Stimulated activated CD4-positive, alpha-beta T cell treated with anti-CD3 and anti-CD28 coated beads, Interleukin-2, amount 100 ng/mL, for 4 hours (primary cell): ENCODE measurements at places on chromosomes 6 and 20.

- no peak for DNase-seq
Observed at GRCh38 chr6:104956731-104957294, at the start of gene LIN28B. Gene LIN28B (plus strand): TSS chr6:104957107. CDS start chr6:104957251, 144 bp downstream.

- no peak for DNase-seq
Observed at GRCh38 chr20:52049001-52049731, 142.4 kb downstream of the ZFP64 start.

GRCh38 chr20:40080041-40080652, 608.9 kb downstream of the MAFB start:
- DNase-seq = no peak

- DNase-seq = no peak
Observed at GRCh38 chr6:12621754-12622153, 94.8 kb upstream of the PHACTR1 start.

- no peak for DNase-seq
Observed at GRCh38 chr20:42603655-42604054, 586.1 kb downstream of the PTPRT start.

DNA sequence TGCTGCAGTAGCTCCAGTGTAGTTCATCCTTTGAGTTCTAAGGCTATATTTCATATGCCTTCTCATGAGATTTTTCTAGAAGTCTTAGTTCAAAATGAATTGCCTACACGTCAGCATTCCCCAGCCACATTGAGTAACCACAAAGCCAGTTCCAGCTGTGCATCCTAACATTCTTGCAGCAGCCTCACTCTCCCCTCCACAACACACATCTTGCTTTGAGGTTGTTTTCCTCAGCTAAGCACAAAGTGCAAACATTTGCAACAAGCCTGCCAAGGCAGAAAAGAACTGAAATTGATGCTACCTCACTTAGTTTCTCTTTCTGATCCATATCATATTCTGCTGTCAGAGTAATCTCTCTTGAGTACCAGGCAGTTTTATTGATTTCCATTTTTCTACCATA, 160.7 kb upstream of the KCNQ5 start:
- DNase-seq = no peak

DNA sequence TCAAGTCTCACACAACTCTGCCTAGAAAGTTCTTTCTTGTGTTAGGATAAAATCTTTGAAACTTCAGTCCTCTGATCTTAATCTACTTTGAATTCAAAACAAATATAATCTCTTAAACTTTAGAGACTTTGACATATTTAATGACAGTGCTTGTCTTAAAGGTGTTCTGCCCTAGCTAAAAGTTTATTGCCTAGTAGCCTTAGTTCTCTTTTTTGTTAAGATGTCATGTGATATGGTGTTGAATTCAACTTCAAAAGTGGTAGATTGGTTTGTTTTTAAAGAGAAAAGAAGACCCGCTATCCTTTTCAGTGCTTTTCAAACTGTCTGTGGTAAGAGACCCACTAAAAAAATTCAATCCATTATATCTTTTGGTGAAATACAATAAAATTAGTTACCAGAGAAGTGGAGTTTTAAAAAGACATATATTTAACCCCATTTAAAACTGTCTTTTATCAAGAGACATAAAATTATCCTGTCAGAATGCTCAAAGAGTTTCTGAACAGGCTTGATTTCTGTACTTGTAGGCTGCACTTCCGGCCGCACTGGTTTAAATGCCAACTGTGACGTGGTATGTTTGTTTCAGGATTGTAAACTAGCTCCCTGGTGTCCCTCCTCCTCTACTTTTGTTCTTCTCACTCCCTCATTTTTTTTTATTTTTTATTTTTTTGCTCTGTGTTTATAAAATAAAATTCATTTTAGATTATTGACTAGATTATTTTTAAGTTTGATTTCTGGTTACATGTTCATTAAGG, 76.5 kb downstream of the QKI start:
- DNase-seq = no peak

GRCh38 chr6:75424618-75425548, 68.7 kb downstream of the FILIP1 start:
- DNase-seq = no peak

- DNase-seq = no peak
Observed at GRCh38 chr20:14821251-14821650, 483.8 kb upstream of the FLRT3 start.

DNA sequence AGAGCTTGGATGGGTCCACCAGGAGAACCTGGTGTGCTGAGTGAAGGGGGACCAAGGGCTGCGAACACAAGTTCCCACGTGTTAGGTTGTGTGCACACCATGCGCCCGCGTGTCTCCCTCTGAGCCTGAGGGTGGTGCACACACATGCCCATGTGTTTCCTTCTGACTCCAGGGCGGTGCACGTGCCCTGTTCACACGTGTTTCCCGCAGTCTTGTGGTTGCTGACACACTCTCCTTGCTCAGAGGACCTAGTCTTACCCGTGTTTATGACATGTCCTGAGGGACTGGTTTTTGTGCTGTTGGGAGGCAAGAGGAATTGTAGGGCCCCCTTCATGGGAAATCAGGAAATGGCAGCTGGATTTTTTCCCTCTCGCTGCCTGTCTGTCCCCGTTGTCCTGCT, 36.3 kb upstream of the PCMTD2 start:
- no peak for DNase-seq

GRCh38 chr6:150291968-150292710, 76.7 kb upstream of the IYD start:
- no peak for DNase-seq

GRCh38 chr20:40591536-40591935, 97.5 kb downstream of the MAFB start:
- no peak for DNase-seq

- peak; percentile 45 for DNase-seq
Observed at GRCh38 chr20:21235484-21236445, 67.4 kb upstream of the XRN2 start.

- DNase-seq = no peak
Observed at GRCh38 chr6:16482702-16483314, 244.4 kb downstream of the GMPR start.

DNA sequence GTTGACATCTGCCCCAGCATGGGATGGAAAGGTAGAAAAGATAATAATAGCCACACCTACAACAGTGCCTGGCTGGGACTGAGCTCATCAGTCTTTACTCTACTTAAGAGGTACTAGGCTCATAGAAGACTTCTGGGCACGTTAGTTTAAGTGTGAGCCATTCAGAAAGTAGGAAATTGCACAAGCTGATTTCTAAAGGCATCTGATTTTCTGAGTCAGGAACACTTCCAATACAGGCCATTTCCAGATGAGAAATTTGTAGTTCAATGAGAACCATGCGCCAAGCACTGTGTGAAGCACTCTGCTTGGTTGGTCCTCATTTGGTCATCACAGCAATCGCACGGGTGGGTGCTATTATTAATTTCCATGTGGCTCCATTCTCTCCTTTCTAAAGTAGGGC, 42.3 kb downstream of the MOCS1 start:
- no peak for DNase-seq

DNA sequence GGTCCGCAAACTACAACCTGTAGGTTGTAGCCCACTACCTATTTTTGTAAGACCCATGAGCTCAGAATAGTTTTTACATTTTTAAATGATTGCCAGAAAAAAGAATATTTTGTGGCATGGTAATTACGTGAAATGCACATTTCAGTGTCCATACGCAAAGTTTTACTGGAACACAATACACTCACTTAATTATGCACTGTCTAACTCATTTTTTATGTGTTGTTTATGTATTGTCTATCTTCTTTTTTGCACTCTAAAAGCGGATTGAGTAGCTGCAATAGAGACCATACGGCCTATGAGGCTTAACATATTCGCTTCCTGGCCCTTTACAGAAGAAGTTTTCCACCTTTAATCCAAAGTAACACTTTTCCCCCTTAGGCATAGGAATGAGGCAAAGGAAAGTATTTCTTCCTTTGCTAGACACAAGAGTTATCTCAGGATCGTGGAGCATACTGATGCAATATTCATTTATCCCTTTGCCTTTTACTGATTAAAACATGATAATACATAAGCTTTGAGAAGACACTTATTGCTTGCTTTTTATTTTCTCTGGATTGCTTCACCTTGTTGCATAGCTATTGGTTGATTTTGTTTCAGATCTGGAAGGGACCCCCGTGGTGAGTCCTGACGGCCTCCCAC, 69.8 kb downstream of the FNDC1 start:
- DNase-seq = no peak

GRCh38 chr6:12266571-12266970, 23.6 kb upstream of the EDN1 start:
- DNase-seq = no peak

- DNase-seq = no peak
Observed at GRCh38 chr6:11772109-11772825, 6.3 kb downstream of the ADTRP start.

GRCh38 chr20:44448753-44449546, 26.7 kb upstream of the TTPAL start:
- no peak for DNase-seq

- no peak for DNase-seq
Observed at GRCh38 chr6:48996461-48997119, 466.5 kb downstream of the MMUT start.

GRCh38 chr6:160750276-160750689, 48.2 kb downstream of the PLG start:
- DNase-seq = no peak

GRCh38 chr20:38032585-38033329, 499 bp downstream of the TTI1 start:
- DNase-seq = no peak

DNA sequence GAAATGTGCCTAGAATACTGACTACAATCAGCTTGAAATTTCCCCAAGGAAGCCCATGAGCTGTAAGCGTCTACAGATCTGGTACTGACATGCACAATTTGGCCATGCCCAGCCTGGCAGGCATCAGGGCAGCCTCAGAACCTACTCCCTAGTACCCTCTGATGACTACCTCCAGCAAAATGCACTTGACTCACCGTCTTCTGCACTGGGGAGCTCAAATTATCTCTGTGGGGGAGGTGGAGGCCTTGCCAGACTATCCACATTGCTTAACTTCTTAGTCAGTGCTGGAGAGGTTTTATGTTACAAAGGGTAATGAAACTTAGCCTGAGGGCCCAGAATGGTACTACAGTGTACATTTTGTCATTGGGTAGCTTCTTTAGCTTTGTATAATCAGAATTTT, 126.0 kb upstream of the ADGRF1 start:
- no peak for DNase-seq

DNA sequence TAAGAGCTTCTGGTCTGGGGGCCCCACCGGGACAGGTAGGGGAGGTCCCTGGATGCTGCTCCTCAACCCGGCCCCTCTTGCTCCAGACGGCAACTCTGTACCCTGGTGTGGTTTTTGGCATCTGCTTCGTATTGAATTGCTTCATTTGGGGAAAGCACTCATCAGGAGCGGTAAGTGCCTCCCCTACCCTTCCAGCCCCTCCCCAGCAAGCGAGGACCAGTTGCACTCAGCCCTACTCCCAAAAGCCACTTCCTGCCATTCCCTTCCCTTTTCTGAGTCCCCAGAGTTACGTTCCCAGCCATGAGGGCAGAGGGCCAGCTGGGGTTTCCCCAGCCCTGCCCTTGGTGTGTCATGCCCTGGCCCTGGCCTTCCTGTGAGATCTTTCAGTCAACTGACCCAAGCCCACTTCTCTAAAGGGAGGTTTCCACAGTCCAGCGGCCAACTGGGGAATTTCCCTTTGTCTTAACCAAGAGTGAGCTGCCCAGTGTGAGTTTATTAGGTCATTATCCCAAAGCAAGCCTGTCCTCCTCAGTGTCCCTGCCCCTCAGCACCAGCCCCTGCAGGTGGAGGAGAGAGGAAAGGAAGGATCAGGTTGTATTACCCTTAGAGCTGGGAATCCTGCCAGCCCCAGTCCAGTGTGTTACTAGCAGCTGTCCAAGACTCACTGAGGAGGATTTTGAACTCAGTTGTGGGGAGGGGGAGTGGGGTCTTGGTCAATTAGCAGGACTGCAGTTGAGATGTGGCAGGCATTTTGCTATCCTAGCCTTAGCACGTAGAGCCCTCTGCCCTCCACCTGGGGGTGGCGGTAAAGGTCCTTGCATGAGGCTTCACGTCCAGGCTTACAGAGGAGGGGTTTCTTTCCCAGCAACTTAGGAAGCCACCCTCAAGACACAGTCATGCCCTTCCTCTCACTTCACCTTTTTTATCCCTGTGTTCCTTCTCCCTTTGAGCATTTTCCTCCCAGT, 45.8 kb downstream of the TM9SF4 start:
- DNase-seq = peak; percentile 11

DNA sequence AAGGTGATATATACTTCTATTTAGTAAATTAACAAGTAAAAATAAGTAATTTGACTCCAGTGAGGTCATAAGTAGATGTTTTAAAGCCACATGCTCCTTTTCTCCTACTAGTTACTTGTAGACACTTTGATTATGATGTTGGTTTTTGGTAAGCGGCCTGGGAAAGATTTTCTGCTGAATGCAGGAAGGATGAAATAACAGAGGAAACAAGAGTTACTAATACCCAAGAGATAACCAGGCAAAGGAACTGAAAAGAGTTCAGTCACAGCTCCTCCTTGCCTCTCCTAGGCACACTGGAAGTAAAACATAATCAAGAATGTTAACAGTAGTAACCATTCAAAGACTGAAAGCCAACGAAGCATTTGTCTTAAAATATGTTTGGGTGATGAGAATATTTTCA, 203.3 kb downstream of the RNGTT start:
- DNase-seq = no peak

GRCh38 chr6:30022189-30022588, 38.9 kb upstream of the POLR1H start:
- DNase-seq = no peak

DNA sequence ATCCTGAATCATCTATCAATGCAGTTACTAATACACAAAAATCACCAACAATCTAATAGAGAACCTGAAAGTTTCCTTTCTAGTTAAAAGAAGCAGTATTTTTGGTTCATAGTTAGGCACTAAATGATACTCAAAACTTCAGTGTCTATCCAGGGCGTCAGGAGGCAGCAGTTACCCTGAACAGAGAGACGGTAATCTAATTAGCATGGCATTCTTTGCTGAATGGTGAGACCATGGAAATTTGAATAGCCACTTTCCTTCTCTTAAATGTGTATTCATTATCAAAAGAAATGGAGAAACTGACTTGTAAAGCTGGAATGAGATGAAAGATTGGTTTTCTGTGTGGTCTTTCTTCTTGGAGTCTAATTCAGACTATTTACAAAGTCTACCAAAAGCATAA, 146.6 kb upstream of the BMP5 start:
- DNase-seq = no peak

DNA sequence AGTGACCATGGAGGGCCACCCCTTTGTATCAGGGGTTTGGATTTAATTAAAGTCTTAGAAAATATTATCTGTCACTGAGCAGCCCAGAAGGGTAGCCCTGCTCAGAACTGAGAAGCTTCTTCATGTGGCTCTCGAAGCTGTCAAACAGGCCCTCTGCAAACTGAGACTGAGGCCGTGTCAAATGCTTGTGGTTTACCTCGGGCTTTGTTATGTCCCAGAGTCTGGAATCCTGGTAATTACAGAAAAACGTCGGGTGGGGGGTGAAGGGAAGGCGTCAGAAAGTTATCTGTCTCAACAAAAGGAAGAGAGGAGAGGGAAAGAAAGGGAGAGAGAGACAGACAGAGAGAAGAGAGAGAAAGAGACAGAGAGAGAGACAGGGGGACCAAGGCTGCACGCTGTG, 200.8 kb downstream of the BMP7 start:
- no peak for DNase-seq

DNA sequence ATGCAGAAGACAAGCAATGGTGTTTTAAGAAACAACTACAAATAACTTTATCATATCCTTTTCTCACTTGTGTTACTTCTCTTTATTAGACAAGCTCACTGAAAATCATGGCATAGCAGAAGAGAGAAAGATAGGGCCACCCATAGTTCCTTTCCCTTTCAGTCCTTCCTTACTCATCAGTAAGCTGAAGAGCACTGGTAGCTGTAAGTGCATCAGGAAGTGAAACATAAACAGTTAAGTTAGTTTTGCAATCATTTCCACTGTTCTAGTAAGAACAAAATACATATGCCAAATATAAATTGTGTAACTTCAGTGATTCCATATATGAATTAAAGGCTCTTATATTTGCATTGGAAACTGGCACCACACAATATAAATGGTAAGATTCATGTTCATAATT, 220.1 kb downstream of the HACE1 start:
- DNase-seq = no peak
